ENCODE measurements at places on chromosomes 3 and 15.

DNA sequence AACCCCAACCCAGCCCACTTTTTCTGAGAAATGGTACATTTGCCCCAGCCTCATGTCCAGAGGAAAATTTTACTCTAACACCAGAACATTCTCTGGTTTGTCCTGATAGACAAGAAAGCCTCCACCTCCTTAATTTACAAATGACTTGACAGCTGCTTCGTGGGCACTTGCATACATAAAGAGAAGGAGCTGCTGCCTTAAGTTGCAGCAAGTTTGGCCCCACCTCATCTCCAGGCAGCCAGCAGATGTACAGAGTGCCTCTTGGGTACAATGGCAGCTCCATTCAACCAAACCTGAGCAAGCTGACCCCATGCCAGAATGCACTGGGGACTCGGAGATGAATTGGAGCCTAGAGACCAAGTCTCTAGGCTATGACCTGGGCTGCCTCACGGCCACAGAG lies 6.2 kb upstream of the H1-8 start:
- no peak for DNase-seq

DNA sequence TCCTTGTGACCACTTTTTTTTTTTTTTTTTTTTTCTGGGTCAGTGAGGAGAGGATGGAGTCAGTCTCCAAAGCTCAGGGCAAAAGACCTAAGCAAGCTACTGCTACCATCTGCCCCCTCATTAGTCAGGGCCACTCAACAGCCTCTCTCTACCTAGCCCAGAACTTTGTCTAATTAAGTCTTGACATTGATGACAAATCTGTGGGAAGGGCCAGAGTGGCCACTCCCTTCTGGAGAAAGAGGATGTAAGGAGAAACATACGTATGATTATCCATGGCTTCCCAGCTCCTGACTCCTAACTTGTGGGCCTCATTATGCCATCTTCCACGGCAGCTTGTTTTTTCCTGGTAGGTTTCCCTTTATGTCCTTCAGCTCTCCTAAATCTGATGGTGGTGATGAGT lies 37.9 kb downstream of the NR1I2 start:
- no peak for DNase-seq

DNA sequence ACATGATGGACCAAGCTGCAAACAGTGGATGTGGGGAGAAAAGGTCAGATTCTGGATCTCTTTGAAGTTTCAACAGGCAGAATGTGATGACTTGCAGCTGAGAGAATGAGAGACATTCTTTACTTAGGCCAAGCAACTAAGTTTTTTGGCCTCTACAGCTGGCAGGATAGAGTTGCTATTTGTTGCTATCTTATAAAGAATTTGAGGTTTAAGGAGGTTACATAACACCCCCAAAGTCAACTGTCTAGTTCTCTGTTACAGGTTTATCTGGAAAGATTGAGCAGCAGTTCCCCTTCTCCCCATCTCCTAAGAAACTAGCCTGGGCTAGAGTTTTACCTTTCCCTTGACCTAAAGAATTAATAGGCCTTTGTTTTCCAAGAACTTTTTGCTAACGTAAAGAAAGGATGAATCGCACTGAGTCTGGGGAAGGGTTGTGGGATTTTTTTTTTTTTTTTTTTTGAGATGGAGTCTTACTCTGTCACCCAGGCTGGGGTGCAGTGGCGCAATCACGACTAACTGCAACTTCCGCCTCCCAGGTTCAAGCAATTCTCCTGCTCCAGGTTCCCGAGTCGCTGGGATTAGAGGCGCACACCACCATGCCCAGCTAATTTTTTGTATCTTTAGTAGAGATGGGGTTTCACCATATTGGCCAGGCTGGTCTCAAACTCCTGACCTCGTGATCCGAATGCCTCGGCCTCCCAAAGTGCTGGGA lies 26.6 kb upstream of the SLMAP start:
- no peak for DNase-seq

DNA sequence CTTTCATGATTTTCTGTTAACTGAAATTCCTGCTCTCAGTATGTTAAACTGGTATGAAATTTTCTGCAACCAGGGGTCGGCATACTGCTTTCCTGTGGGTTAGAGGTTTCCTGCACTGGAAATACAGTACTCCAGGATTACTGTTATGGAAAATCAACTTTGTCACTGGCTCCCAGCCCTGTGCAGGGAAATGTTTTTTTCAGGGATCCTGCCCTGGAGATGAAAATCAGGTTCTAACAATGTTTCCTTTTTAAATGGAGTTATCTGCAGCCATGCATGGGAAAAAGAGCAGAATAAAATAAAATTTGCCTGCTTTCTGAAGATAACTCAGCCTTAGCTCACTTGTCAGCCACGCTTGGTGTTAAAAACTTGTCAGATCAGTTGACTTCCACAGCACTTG lies 220.4 kb downstream of the IL5RA start:
- DNase-seq: no peak

DNA sequence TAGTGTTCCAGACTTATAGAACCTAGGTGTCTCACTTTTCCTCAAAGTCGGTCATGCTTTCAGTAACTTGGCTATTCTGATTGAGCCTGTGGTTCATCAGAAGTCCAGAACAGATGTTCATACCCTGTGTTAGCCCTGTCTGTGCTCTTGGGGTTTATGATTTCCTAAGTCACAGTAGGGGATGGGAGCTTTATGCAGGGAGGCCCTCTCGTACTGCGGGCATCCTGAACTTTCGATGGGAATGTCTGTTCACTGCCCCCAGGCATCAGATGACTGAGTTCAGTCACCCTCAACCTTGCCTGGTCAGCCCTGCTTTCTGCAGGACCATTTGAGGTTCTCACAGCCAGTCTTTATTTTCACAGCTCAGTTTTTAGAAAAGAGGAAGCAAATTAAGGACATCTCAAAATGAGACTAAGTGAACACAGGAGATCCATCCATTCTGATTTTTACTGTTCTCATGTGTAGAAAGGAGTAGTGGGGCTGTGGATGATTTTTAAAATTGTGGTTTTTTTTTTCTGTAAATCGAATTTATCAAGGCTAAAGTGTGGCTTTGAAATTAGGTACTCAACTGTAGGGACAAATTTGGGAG lies 71.3 kb downstream of the CMTM8 start:
- no peak for DNase-seq

GRCh38 chr3:124107104-124107890 lies 115.4 kb upstream of the ROPN1 start:
- no peak for DNase-seq

GRCh38 chr3:129238945-129239705 lies 10.3 kb upstream of the COPG1 start:
- DNase-seq: no peak

DNA sequence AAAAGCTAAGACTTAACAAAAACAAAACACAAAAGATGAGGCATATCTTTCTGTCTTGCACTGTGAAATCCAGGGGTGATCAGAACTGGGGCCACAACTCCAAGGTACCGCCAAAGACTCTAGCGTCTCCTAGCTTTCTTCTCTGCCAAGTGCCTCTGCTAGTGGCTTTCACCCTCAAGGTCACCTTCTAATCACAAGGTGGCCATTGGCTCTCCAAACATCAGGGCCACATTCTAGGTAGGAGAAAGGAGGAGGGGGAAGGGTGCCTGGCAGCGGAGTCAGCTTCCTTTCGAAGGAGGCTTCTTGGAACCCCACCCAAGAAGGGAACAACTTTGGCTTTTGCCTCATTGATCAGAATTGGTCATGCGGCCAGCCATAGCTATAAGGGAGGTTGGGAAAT lies 168.8 kb upstream of the SMAD3 start:
- DNase-seq: no peak

DNA sequence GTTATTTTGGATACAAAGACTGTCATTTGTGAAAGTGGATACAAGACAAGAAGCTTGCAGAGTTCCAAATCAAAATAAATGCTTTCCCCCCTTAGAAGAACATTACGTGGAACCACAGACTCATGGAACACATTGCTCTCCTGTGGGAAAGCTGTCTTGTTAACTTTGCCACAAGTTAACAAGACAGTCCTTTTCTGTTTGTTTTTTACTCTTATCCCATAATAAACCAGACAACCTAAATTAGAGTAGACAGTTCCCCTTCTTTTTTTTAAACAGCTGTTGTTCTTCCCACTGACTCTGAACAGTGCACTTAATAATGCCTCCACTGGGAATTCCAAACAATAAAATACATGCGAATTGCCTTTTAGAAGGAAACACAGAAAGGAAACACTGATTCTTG lies 255.3 kb upstream of the UBE2E2 start:
- DNase-seq: no peak

DNA sequence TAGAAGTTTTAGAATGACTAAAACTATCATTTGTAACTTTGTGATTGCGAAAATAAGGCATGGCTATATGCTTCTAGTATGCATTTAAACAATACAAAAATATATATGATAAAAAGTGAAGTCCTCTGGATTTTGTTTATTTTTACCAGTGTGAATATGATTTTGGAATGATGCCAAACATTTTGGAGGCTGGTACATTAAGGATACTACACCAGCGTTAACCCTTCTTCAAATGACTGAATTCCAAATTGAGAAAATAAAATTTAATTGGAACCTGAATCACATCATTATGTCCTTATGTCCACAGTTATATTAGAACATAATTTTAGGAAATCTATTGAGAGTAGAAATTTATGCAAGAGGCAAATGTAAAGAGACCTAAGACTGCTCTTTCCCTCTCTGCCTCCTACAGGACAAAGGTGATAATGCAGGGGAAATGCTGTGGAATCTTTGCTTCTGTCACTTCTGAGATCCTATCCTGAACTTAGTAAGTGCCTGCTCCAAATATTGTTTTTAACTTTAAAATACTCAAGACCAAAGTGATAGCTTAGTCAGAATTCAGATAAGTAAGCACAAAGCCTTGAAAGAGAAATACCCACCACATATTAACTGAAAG lies 121.1 kb upstream of the NANOGP8 start:
- no peak for DNase-seq

- no peak for DNase-seq
These were observed 2.5 kb upstream of the ETFA start for GRCh38 chr15:76313731-76314130.

DNA sequence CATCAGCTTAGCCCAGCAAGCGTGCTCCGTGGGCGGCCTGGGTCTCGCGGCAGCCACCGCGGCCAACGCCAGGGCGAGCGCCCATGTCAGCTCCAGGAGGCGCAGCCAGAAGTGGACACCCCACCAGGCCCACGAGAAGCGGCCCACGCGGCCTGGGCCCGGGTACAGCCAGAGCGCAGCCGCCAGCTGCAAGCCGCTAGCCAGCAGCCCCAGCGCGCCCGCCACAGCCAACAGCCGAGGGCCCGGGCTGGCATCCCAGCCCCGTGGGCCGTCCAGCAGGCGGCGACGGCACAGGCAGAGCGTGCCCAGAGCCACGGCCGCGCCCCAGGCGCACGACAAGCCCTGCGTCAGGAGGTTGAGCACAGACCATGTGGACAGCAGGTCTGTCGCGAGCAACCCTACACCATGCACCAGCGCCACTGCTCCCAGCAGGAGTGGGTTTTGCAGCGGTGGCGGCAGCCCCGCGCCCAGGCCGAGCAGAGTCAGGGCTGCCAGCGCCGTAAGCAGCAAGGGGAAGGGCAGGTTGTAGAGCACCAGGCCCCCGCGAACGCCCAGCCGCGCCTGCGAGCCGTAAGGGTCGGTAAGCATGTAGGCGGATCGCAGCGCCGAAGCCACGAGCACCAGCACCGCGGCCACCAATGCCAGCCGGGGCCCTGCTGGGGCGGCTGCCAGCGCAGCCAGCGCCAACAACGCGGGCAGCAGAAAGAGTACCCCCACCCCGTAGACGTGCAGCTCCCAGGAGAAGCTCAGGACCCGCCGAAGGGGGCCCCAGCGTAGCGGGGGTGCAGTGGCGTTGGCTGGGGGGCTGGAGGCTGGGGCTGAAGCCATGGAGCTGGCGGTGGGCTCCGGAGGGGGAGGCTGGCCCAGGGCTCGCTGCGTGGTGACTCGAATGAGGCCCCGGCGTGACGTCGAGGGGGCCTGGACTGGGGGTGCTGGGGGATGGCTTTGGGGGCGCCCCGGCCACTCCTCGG lies 4.9 kb downstream of the PRRT3 start:
- DNase-seq: no peak

Data from stimulated activated CD8-positive, alpha-beta memory T cell treated with anti-CD3 and anti-CD28 coated beads, Interleukin-4, amount 100 ng/mL, for 24 hours (primary cell).